Foreskin fibroblast (primary cell): ENCODE measurements at places on chromosomes 3 and 15.

DNA sequence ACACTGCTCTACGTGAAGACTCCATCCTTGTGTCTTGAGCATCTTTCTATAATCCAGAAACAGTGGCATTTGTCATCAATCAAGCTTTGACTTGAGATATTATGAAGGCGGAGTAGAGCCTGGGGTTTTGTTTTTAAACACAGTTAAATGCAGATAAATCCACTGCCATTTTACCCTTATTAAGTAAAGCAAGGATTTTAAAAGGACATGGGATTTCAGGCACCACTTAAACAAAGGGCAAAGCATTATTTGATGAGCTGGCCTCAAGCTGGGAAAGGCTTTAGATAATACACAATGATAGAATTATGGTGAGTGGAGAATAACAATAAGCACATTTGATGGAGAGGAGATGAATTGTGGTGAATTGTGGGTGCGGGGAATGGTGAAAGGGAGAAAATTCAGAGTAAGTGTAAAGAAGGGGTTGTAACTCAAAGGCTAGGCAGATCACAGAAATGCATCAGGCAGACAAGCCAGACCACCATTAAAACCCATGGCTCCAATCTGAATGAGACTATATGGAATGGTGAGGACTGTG, 54.9 kb upstream of the GLCE start:
- no peak for DNase-seq

- no peak for DNase-seq
Observed at GRCh38 chr3:131797776-131798175, 237.0 kb downstream of the CPNE4 start.

DNA sequence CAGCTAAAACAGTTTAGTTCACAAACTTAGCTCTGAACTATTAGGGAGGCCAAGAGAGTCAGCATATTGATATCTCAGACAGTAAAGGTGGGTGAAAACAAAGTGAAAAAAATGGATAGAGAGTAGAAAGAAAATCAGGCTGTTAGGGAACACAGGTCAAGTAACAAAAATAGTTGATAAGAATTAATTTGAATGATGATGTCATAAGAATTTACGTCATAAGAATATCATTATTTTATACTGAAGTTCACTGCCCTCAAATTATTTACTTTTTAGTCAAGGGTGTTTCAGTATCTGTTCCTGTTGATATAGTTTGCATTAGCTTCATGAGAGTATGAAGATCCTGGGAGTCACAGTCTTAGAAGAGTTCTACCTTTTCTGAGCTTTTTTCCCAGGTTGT, 1134.6 kb downstream of the SI start:
- no peak for DNase-seq

DNA sequence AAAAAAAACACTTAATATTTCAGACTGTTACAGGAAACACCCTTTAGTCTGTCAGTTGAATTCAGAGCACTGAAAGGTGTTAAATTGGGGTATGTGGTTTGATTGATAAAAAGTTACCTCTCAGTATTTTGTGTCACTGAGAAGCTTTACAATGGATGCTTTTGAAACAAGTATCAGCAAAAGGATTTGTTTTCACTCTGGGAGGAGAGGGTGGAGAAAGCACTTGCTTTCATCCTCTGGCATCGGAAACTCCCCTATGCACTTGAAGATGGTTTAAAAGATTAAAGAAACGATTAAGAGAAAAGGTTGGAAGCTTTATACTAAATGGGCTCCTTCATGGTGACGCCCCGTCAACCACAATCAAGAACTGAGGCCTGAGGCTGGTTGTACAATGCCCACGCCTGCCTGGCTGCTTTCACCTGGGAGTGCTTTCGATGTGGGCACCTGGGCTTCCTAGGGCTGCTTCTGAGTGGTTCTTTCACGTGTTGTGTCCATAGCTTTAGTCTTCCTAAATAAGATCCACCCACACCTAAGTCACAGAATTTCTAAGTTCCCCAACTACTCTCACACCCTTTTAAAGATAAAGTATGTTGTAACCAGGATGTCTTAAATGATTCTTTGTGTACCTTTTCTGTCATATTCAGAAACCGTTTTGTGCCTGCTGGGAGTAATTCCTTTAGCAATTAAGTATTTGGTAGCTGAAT, 17.9 kb downstream of the TMEM43 start:
- DNase-seq = no peak

DNA sequence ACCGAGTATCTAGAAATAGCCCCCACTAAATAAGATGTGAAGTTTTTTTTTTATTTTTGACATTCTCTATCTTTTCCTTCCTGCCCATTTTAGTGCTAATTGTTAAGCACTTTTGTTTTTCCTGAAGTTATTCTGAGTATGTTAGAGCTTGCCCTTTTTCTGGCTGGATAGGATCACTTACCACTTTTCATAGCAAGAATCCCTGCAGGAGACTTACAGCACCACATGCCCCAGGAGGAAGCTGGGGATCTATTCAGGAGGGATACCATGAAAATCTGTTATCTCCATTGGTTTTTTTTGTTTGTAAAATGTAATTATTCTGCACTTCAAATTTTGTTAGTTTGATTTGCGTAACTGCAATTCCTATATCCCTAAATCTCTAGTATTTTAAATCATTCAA, 968.4 kb downstream of the ZPLD1 start:
- DNase-seq = no peak

DNA sequence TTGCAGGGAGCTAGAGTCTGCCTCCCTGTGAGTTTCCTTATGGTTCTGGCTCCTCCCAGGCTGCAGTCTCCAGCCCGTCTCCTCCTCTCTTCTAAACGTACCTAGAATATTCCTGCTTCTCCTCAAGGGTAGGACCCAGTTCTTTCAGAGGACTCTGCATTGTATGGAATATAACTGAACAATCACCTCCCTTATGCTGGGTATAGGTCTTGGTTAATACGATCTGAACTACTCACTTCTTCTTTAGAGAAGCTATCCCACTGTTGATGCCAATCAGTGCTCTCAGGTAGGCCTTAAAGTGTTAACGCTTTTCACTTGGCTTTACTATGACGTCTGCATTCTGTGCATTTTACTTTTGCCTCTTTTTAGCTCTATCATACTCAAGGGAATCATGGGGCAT, 98.5 kb downstream of the WNT7A start:
- no peak for DNase-seq
